ENCODE measurements at places on chromosomes 2 and 18. TPM values are rescaled to one million over a fixed set of nuclear protein-coding genes. Genes with fewer than 3 reads are reported as not detected.

Gene GPR45
- total RNA-seq: not detected

Gene IL1RN
- total RNA-seq: 0.46 TPM

Gene ACMSD
- not detected for total RNA-seq

Gene GALNT13
- 9.9 TPM for total RNA-seq

Gene PRKAG3
- total RNA-seq: not detected

Gene REEP1
- 0.67 TPM for total RNA-seq

Gene ST8SIA5
- not detected for total RNA-seq

Gene L3MBTL4
- not detected for total RNA-seq

Gene PSMA8
- total RNA-seq: not detected

Gene IL37
- total RNA-seq: not detected

Gene ARMC9
- total RNA-seq: 16.6 TPM

Gene SNORC
- 9.8 TPM for total RNA-seq

Gene PLGLB1
- total RNA-seq: 0.38 TPM

Gene G6PC2
- not detected for total RNA-seq

Gene CFAP210
- 0.80 TPM for total RNA-seq

Gene RGPD3
- 0.20 TPM for total RNA-seq

Gene XIRP2
- total RNA-seq: not detected

All from A549 treated with CORT108297 at 1 μM for 4 hours (cell line).